ENCODE measurements at places on chromosomes 13 and 19.

DNA sequence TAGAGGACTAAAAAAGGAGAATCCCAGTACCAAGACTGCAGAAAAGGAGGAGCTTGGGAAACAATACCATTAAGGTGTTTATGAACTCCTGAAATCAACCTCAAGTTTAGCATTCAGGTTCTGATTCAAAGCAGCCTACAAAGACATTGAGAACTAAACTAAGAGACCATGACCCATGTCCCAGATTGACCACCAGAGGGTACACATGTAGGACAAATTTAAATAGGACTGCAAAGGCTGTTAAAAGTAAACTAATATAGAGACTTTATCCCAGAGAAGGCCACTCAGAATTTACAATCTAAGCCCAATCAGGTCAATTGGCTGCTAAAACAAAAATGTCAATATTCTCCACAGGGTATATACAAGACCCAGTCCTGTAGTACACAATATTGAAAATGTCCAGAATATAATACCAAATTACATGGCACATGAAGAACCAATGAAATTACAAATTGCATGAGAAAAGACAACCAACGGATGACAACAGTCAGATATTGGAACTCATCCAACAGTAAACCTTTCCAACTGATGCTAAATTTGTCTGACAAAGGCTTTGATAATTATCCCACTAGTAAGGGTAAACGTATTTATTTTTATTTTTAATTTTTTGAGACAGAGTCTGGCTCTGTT, 682.4 kb downstream of the UQCRFS1 start:
- no peak for DNase-seq

- DNase-seq = no peak
Observed at GRCh38 chr13:109646423-109646822, 140.0 kb downstream of the IRS2 start.

DNA sequence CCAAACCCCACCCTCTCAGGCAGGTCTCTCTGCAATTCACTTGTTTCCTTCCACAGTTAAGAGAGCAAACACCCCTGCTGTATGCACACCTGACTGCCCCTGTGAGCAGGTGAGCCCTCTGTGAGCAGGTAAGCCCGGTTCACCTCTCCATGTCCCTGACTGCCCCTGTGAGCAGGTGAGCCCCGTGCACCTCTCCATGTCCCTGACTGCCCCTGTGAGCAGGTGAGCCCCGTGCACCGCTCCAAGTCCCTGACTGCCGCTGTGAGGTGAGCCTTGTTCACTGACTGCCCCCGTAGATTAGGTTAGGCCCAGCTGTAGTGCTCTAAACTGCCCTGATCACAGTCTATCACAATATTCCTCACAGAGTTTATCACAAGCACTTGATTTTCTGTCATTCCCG, 29.2 kb downstream of the TMTC4 start:
- DNase-seq = no peak

- no peak for DNase-seq
Observed at GRCh38 chr13:109989155-109989554, 202.8 kb upstream of the IRS2 start.

- no peak for DNase-seq
Observed at GRCh38 chr19:47321630-47322029, 10.3 kb upstream of the C5AR2 start.

GRCh38 chr19:1238369-1239303, 831 bp upstream of the CBARP start:
- no peak for DNase-seq

GRCh38 chr13:39095500-39095899, 57.2 kb downstream of the NHLRC3 start:
- DNase-seq = no peak

GRCh38 chr13:106087201-106087600, 448.3 kb downstream of the EFNB2 start:
- DNase-seq = no peak

GRCh38 chr13:99399623-99399974, 92.4 kb upstream of the GPR183 start:
- DNase-seq = no peak

- no peak for DNase-seq
Observed at GRCh38 chr19:2551864-2552185, 75.9 kb downstream of the GADD45B start.

DNA sequence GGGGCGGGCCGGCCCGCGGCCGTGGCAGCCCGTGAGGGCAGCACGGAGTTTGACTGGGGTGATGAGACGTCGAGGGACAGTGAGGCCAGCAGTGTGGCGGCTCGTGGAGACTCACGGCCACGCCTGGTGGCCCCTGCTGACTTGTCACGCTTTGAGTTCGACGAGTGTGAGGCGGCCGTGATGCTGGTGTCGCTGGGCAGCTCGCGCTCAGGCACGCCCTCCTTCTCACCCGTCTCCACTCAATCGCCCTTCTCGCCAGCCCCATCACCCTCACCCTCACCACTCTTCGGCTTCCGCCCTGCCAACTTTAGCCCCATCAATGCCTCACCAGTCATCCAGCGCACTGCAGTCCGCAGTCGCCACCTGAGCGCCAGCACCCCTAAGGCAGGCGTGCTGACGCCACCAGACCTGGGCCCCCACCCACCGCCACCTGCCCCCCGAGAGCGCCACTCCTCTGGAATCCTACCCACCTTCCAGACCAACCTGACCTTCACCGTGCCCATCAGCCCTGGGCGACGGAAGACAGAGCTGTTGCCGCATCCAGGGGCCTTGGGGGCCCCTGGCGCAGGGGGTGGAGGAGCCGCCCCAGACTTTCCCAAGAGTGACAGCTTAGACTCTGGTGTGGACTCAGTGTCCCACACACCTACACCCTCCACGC, 4.5 kb downstream of the CIC start:
- DNase-seq = no peak

- DNase-seq = no peak
Observed at GRCh38 chr13:46334035-46334822, 52.8 kb downstream of the RUBCNL start.

- no peak for DNase-seq
Observed at GRCh38 chr13:91986761-91987483, 588.5 kb downstream of the GPC5 start.

DNA sequence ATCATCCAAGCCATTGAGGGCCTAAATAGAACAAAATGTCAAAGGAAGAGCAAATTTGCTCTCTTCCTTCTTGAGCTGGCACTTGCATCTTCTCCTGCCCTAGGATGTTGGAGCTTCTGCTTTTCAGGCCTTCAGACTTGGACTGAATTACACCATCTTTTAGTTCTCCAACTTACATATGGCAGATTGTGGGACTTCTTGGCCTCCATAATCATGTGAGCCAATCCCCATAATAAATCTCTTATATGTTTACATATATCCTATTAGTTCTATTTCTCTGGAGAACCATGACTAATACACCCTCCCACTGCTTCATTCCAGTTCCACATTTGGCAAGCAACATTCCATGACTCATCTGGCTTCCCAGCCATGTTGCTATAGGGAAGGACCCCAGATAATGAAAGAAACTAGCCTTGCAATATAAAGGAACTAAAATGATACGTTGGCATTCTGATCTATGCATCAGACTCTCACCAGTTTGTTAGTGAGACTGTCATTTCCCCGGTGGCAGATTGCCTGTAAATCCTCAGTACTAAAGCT, 11.0 kb upstream of the ACOD1 start:
- no peak for DNase-seq

GRCh38 chr19:14502334-14503092, 6.6 kb upstream of the GIPC1 start:
- no peak for DNase-seq

DNA sequence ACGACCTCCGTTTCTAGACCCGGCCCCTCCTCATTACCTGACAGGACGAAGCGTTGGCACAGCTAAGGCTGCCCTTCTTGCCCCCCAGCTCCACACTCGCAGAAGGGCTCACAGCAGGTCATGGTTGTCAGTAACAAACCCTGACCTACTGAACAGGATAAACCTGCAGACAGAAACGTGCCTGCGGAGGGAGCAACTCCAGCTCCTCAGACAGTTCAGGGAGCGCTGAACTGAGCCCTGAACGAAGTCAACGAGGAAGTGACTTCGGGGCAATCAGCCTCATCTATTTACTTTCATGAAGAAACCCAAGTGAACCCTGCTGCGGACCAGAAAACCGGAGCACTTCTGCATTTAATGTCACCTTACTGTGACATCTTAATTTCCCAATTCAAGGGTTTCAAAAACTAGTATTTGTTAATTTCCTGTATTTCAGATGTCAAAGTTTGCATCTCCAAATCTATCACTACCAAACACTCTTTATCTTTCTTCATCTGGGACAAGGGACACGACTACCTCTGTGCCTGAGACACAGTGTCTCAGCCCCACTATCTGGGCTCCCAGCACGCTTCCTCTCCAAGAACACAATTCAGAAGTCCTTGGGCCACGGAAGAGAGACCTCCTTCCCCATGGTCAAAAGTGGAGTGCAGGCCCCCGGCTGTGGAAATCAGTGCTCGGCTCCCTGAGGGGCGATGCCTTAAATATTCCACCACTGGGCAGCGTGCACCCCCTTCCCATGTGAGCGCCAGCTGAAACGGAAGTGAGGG, 40.2 kb downstream of the CARS2 start:
- DNase-seq = no peak

GRCh38 chr13:35349052-35349451, 127.4 kb downstream of the MAB21L1 start:
- DNase-seq = no peak

- no peak for DNase-seq
Observed at GRCh38 chr13:70613295-70613694, 505.0 kb upstream of the KLHL1 start.

GRCh38 chr13:79516595-79516994, 35.6 kb downstream of the NDFIP2 start:
- no peak for DNase-seq

DNA sequence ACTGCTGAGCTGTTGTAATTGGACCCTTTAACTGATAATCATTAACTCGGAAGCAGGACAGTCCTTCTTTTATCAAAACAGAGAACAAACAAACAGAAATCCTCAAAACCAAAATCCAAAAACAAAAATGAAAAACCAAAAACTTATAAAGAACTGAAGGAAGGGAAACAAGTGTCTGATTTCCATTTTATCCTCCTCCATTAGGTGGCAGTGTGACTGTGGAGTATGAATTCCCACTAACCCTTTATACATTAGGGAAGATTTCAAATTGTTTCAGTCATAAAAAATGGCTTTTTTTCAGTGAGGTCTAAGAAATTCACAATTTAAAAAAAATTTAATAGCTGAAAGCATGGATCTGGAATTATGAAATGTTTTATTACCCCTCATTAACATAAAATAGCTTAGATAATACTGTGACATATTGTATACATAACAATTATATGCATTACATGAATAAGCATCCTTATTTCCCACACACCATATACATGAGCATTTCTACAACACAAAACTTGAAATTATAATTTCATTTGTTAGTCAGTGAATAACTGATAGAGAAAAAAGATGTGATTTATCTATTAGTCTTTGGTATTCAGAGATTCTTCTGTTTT, 1074.3 kb upstream of the PCDH9 start:
- no peak for DNase-seq

- no peak for DNase-seq
Observed at GRCh38 chr19:30062907-30063649, 121.0 kb downstream of the URI1 start.

GRCh38 chr13:64256751-64257150, 2841.1 kb upstream of the PCDH20 start:
- DNase-seq = no peak

GRCh38 chr13:101970341-101970740, 431.5 kb downstream of the FGF14 start:
- DNase-seq = no peak

DNA sequence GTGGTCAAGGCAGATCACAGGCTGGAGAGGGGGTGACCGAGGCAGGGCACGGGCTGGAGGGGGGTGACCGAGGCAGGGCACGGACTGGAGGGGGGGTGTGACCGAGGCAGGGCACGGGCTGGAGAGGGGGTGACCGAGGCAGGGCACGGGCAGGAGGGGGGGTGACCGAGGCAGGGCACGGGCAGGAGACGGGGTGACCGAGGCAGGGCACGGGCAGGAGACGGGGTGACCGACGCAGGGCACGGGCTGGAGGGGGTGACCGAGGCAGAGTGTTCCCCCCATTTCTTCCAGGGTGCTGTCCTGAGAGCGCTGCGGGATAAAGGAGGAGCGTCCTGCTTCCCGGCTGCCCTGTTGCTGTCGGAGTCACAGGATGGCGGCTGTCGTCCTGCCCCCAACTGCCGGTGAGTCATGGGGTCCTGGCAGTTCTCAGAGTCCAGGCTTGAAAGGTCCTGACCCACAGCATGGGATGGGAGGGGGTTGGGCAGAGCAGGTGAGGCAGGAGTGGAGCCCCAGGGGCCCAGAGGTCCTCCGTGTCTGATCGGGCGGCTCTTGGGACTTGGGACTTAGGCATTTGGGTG, 5.3 kb downstream of the ZNF557 start:
- DNase-seq = no peak

- no peak for DNase-seq
Observed at GRCh38 chr19:2053601-2054389, 2.8 kb upstream of the MKNK2 start.

DNA sequence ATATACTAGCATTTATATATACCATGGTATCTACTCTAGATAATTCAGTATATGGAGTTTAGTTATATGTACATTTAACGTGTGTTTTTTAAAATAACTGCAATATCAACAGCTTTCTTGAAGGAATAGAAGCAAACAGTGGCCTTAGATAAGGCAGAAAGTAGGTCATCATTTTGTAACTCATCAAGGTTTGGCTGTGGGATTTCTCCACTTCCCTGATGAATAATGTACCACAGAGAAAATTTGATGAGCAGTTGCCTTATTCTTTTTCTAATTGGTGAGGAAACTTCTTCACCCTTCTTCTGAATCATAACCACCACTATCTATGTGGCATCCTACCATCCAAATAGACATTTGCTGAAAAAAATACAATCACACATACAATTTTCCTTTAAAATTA, 590.2 kb upstream of the SPRY2 start:
- no peak for DNase-seq

DNA sequence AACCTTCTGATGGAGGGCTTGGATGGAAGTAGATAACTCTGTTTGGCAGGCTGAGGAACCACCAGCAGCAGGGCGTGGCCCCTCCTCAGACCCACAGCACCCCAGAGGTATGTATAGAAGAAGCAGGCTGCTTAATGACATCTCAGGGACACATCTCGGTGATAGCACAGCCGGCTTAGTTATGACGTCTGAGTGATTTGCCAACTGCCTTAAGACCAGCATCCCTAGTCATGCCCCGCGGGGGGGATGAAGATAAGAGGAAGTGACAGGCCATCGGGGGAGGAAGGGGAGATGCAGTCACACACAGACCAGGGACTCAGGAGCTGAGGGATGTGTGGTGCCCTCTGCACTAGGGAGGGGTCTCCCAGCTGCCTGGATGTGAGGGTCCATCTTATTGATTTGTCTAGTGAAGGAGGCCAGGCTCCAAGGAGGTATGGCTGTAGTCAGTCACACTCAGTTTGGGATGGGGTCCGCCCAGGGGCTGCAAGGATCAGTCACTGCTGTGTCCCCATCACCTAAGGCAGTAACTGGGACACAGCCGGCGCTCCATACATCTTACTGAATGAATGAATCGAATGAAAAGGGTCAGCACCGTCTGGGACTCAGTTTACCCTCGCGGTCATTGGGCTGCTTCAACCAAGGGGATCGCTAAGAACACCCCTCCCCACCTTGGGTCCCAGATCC, 19.2 kb upstream of the ERCC1 start:
- peak; percentile 77 for DNase-seq

Data from bone marrow (tissue), 2 donors.